CD4-positive, alpha-beta T cell treated with Interleukin-2 at 100 ng/mL for 4 hours (primary cell): ENCODE measurements at places on chromosomes 4 and X.

DNA sequence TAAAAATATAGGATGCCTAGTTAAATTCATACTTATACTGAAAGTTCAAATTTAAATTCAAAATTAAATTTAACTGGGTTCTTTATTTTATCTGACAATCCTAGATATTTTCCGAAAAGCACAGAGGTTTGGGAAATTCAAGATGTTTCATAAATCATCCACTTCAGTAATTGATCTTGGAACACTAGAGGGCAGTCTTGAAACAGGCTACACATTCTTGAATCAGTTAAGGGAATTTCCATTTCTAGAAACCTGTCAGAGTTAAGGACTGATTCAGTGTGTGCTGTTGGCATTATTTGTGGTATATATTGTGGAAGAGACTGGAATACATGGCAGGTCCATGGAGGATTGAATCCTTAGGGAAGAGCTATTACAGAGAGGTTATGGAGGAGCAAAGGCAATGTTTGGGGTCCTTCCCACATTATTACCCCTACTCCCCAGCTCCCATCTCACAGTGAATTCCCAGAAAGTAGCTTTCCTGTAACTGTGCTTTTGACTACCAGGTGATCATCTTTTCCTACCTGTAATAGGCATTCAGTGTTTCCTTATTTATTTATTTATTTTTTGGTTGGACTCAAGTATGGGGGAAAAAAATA lies 92.9 kb downstream of the EGF start:
- DNase-seq: peak; percentile 70

GRCh38 chr4:144649646-144650045 lies 3.7 kb downstream of the HHIP start:
- DNase-seq: no peak

DNA sequence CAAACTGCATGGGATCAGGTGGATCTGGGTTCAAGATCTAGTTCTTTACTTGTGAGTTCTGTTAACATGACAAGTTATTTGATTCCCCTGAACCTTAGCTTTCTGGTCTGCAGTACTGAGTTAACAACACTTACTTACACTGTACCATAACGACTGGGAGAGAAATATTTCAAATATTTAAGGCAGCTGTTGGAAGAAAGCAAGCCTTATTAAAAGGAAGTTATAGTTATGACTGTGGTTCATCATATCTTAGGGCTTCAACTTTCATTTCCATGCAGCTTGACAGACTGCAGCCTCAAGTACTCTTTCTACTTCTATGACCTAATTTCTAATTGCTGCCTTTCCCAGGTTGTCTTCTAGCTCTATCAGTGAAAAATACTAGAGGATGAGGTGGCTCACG lies 40.0 kb upstream of the PDGFRA start:
- DNase-seq: no peak

GRCh38 chr4:38788317-38788716 lies 5.5 kb upstream of the TLR10 start:
- DNase-seq: no peak

GRCh38 chr4:148831945-148832344 lies 389.7 kb upstream of the NR3C2 start:
- no peak for DNase-seq

DNA sequence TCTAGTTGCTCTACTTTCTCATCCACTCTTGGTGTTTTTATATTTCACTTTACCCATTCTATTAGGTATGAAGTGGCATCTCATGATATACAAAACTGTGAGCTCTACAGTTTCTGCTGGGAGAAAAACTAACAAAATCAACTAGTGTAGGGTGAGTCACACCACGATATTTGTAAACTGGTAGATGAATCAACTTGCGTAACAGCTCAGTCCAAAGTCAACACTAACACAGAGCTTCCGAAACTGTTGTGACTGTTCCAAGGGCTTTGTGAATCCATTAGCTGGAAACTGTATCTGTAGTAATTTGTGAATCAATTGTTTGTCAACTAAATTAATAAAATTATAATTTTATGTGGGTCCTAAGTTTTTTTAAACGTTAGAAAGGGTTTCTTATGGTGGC lies 119.8 kb upstream of the TSPAN5 start:
- DNase-seq: no peak

DNA sequence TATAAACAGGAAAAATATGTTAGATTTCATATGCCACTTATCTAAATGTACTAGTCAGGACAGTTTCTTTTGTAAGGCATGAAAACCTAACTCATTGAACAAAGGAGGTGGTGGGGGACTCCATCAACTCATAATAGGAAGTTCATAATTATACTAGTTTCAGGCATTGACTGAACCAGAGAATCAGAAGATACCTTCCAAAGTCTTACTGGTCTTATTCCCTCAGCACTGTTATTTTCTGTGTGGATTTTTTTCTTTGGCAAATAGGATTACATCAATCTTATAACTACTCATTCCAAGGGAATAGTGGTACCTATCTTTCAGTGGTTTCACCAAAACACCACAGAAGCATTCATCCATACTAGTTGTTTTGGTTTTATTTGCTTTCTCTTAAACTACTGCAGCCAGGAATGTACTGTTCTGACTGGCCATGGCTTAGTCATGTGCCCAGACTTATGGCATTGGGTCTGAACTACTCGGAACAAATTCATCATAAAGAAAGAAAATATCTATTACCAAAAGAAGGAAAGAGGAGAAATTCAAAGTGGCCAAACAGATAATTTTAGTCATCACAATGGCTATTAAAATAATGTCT lies 273.9 kb downstream of the ARAP2 start:
- DNase-seq: no peak

- no peak for DNase-seq
Measured at GRCh38 chr4:83266689-83267088, 17.9 kb downstream of the COQ2 start.

- DNase-seq: no peak
Measured at GRCh38 chr4:128571747-128572146, 237.8 kb upstream of the JADE1 start.

DNA sequence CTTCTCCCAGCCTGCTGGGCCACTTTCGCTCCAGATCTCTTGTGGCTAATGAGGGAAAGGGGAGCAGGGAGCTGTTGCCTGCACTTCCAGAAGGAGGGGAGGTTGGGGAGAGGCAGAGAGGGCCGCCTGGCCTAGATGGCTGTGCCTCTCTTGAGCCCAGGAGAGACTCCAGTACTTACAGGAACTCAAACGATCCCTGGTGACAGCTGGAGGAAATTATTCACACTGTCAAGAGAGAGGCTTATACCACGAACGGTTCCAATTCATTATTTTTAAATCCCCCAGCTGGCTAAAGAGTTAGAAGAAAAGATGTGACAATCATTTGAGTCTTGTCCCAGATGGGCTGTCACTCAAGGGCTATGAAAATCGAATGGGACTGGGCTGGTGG lies 96.1 kb downstream of the PHKA2 start:
- DNase-seq: no peak

DNA sequence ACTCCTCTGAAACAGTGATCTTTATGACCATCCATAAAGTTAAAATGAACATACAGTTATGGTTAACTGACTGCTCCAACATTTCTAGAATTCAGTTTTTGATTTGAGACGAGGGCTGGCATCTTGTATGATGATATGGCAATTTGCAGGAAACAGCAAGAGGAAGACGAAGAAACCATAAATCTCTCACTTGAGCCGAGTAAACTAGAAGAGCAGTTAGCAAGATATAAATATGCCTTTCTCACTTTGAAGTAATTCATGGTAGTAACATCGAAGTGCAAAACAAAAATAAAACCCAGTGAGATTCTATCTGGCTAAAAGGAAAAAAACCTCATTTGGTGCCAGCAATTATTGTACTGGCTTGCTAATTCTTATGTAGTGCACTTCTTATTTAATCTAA lies 139.0 kb upstream of the SPRY1 start:
- no peak for DNase-seq

GRCh38 chrX:29841750-29842149 lies 373.6 kb upstream of the MAGEB2 start:
- no peak for DNase-seq

GRCh38 chrX:120719622-120720021 lies 89.8 kb upstream of the C1GALT1C1 start:
- no peak for DNase-seq

- no peak for DNase-seq
Measured at GRCh38 chr4:1045193-1045594, 33.8 kb downstream of the FGFRL1 start.

- DNase-seq: peak; percentile 67
Measured at GRCh38 chrX:130110379-130111219, at the start of gene ELF4. Gene ELF4 (minus strand): TSS chrX:130110497. CDS start chrX:130081330, 29,167 bp downstream.

GRCh38 chr4:57159866-57160265 lies 49.7 kb upstream of the IGFBP7 start:
- no peak for DNase-seq
